ENCODE measurements at places on chromosomes 6 and 20.

DNA sequence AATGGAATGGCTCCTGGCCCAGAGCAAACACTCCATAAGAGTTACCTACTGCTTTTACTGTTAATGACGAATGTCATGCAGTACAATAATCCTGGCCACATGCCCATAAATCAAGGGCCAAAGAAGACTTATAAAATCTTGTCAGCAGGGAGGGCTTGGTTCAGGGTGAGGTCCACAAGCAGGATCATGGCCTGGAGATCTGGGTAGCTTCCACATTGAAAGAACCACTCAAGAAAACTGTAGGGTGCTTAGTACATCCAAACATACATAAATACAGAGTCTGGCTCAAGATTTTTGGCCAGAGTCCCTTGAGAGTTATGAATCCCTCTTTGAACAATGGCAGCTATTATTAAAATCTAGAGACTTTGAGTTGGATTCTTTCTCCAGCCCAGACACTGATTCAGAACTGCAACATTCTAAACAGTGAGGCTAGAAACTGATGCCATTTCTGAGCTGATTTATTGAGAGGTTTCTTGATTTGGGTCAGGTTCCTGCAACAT, 188.7 kb downstream of the CDC5L start:
- no peak for DNase-seq

- no peak for DNase-seq
Observed at GRCh38 chr20:57691699-57692098, 18.1 kb downstream of the PMEPA1 start.

GRCh38 chr6:69019832-69020231, 384.8 kb downstream of the ADGRB3 start:
- DNase-seq = no peak

- DNase-seq = no peak
Observed at GRCh38 chr6:149169761-149170511, 147.6 kb upstream of the TAB2 start.

- DNase-seq = no peak
Observed at GRCh38 chr6:36327226-36327918, 9.3 kb downstream of the BNIP5 start.

DNA sequence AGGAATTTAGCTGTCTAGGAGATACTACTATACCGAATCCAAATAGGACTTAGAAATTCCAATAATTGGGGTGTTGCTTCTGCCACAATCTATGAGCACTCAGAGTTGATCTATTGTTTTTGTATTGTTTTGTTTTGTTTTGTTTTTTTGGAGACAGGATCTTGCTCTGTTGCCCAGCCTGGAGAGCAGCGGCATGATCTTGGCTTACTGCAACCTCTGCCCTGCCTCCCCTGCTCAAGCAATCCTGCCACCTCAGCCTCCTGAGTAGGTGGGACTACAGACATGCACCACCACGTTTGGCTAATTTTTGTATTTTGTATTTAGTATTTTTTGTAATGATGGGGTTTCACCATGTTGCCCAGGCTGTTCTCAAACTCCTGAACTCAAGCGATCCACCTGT, 7.4 kb downstream of the ACSS2 start:
- DNase-seq = no peak

GRCh38 chr20:10109641-10110040, 74.9 kb downstream of the ANKEF1 start:
- DNase-seq = no peak

Measured in NCI-H510A (cell line).